ENCODE measurements at places on chromosomes 5 and 9.

DNA sequence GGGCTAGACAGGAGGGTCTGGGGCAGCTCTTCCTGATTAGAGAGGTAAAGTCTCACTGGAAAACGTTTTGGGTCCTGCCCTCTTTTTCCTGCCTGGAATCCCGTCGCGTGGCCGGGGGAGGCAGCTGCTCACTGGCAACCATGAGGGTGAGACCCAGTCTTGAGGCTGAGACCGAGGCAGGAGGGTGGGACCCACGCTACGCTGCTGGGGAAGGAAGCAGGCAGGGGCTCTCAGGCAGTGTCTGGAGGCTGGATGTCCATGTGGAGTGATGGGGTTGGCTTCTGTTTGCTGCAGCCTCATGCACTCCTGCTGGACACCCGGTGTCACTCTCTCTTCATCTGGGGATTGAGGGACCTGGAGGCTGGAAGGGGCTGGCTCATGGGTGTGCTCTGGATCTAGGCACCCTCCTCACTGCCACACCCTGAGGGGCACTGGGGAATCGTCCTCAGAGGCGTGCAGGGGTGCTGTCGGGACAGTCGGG, 11.3 kb upstream of the SLC2A6 start:
- DNase-seq = no peak

DNA sequence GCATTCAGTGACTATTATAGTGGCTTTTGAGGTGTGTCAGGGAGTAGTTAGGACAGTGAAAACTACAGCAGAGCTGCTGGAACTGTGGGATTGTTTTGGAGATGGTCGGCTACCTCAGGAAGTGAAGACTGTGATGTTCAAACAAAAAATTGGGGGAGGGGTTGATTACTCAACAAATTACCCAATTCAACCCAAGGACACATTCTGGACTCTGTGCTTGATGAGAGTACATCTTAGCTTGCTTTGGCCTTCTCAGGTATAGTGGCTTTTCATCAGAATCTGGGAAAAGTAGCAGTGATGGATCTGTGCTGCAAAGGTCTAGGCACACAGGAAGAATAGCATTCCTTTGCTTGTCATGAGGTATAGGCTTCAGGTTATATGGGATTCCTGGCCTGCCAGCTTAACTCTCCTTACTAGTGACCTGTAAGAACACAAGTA, 47.0 kb downstream of the SLC44A1 start:
- DNase-seq = no peak

DNA sequence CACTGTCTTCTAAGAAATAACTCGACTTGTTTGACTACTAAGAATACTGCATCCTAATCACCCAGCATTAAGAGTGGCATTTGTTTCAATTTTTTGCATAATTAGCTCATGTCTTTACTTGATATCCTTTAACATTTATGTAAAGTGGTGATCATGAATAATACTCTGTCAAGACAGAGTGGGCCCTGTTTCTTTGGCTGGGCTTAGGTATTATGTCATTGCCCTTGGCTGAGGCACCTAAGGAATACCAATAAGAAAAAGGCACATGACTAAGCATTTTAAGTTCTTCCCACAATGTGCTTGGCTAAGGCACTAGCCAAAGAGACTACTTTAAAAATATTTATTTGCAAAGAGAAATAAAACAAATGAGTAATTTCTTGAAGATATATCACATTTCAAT, 308.1 kb downstream of the CTNND2 start:
- no peak for DNase-seq

DNA sequence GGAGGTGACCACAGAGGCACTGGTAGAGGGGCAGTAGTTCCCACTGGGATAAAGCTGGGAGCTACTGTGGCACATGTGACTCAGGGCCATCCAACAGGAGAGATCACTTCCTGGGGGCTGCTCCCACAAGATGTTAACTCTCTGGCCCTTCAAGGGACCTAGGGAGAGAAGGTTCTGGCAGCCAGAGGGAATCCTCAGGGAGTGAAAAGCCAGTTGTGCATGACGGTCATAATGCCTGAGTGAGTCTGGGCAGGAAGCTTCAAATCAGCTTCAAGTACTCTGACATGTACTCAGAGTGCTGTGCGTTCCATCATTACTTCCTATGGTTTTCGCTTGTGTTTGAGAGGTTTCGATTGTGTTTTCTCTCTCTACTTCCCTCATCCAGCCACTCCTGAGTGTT, 388.5 kb downstream of the GABRG2 start:
- DNase-seq = no peak

DNA sequence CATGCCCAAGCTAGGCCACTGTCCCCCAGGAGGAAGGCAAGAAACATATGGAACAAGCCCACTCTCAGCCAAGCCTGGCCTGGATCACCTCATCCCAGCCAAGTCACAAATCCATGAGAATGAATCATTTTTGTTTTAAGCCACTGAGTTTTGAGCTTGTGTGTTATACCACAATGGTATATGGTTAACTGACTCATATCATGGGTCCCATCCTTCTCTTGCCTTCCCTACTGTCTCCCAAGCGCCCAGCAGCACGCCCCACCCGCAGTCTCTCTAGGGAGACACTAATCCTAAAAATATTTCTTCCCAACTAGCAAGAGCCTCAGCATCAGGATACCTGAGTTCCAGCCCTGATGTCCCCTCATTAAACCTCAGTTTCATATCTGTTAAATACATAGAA, 248.1 kb downstream of the CDK5RAP2 start:
- no peak for DNase-seq

DNA sequence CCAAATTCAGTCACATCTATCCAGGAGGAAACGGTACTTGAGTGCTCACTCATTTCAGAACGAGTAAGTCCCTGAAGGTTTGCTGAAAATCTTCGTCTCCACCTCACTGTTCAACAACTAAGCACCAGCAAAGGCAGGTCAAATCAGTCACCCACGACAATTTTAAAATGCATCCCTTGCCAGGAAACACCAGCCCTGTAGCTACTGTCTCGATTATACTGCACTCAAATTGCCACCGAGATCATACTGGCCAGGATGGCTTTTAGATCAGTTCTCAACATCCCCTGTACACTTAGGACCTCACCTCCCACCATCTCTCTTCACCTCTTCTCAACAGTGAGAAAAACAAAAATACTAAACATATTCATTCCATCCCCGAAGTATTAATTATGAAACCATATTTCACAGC, 298.6 kb downstream of the AGTPBP1 start:
- DNase-seq = no peak

DNA sequence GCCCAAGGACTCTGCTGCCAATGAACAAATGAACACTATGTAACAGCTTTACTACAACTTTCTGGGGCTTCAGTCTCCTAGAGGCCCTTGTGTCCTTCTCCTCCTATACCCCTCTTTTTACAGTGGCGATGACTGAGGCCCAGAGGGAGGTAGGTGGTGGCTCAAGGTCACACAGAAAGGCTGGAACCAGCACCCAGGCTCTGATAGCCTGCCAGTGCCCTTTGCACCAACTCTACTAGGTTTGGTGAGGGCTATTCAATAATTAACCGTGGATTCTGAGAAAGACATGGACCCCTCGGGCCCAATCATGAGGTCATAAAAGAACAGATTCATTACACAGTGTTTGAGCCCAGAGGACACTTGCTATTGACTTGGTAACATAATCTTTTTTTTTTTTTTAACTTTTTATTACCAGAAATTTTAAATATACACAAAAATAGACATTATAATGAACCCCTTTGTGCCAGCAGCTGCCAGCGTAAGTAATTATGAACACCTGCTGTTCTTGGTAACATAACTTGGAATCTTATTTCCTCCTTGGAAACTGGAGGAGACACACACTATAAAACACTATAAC, 6.1 kb upstream of the ALDH1B1 start:
- no peak for DNase-seq

- DNase-seq = no peak
Measured at GRCh38 chr5:141319202-141319601, 1.4 kb downstream of the TAF7 start.

DNA sequence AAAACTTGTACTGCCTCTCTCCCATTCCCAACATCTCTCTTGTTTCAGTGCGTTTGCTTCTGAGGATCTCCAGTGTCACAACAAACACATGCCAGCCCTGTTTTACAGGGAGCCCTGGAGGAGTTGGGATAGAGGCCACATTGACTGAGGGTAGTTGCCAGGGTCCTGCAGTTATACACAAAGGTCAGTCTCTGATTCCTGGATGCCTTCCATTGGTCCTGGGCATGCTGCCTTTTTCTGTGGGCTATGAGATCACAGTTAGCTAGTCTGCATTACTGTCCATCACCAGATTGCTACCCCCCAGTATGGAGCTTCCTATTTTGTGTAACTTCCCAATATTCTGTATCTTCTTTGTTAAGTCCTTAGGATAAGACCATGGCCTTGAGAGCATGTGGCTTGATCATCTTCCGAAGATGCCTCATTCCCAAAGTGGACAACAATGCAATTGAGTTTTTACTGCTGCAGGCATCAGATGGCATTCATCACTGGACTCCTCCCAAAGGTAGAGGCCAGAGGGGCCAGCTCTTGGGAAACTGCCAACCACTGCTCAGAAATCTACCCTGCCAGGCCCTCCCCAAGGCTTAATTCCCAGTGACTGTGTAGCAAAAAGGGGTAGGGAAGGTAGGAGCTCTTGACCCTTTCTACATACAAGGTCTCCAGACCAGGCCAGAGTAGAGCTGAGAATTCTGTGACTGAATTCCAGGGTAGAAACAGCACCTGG, 9.5 kb downstream of the NUDT2 start:
- DNase-seq = no peak

GRCh38 chr5:132371603-132371994, 2.1 kb downstream of the SLC22A5 start:
- DNase-seq = no peak

DNA sequence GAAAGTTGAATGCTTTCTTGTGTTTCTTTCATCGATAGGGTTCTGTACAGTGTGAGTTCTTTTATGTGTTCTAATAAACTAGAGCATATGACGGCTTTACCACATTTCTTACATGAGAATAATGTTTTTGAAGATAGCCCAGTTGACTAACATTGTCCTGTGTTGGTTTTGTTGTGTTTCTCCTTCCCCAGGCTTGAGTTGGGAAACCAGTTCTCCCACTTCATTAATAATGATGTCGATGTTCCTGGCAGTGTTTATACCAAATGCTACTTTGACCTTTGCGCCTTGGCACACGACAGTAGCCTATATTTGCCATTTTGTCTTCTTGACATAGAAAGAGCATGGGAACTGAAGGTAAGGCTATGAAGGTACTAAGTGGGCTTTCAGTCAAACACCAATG, 14.4 kb upstream of the ZNF782 start:
- no peak for DNase-seq

DNA sequence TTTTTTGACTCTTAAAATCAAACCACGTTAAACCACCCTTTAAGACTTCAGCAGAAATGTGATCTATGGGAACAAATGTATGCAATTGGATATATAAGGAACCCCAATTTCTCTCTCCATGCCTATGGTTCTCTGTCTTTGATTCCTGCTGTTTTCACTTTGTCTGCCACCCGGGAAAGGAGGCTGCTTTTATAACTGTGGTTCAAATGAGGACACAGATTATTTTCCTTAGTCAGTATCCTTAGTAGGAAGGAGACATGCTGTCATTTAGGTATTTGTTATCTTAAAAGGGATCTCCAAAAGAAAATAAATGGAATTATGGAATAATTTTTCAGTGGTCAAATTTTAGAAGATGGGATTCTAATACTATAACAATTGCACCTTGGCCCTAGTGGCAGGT, 176.1 kb upstream of the NREP start:
- no peak for DNase-seq

- no peak for DNase-seq
Measured at GRCh38 chr5:18652404-18653215, 1018.4 kb downstream of the TAF11L14 start.

GRCh38 chr5:348726-349125, 27.2 kb downstream of the AHRR start:
- DNase-seq = no peak

DNA sequence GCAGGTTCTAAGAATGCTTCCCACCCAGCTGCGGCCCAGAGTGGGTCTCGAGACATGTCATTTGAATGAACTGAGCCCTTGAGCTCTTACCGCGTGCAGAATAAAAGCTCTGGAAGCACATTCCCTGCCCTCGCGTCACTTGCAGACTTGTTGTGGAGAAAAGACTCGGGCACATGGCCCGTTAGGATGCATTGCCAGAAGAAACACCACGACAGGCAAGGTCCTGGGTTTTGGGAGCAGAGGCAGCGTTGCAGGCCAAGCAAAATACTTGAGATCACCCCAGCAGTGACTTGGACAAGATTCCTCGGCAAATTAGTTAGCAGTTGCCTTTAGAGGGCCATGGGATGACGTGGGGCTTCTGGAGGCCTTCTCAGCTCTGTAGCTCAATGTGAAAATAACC, 170.8 kb upstream of the MSX2 start:
- no peak for DNase-seq

DNA sequence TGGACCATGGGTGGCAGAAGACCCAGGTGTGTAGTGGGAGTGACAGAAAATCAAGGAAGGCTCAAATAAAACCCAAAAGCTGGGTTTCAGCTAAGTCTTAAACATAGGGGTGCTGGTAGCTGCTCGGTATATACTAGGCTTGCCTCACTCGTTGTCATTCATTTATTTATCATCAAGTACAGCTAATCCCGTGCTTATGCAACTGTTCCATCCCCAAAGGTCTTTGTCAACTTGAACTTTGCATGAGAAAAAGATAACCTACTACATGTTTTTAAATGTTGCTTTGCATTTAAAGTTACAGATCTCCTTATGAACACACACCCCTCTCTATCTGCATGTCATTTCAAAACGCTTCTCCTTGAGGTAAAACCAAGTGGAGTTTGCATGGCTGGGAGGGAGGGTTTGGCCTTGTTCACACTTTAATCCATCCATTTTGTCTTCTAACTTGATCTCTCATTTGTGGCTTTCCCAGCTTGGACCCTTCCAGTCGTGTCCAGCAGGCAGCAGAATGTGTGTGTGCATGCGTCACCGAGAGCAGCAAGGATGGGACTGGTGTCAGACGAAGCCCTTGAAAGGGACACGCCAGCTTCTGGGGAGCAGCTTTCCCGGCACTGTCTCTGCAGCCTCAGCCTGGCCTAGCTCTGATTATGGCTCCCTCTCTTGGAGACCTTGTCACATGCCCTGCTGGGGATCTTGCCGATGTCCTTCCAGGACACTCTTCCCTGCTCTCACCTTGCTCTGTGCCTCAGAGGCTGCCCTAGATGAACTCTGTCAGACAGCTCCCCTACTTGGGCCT, 133.5 kb downstream of the GADD45G start:
- DNase-seq = no peak

Data from NCI-H2107 (cell line).